Astrocyte (in vitro differentiated cells and primary cell): ENCODE measurements at places on chromosomes 12 and 14.

DNA sequence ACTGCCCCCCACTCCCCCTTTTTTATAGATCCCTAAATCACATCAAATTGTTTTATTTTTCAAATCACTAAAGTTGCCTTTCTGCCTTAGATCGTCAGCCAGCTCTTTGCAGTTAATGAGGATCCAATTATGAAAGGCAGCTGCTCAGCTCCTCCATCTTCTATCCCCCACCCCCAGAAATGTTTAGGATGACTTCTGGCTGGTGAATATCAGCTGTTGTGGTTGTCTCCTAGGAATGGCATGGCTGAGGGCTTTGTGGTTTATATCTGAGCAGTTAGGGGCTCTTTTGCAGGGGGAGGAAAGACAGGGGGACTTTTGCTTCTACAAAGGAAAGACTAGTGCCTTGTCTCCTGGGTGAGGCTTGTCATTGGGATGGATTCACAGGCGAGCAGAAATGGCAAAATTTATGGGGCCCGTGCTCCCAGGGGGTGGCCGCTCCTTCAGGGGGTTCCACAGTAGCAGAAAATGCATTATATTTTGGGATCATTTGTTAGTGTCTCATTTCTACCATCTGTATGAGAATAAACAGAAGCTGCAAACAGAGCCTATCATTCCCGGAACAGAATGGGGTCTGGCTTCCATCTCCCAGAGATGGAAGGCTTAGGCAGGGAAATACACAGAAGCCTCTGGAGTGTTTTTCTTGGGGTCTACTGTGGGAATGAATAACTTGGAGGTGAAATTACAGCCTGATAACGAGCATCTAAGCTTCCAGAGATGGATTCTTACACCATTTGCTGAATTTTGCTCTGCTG is 6.5 kb downstream of the JDP2 start:
- DNase-seq: no peak

- no peak for DNase-seq
Observed at GRCh38 chr12:30764251-30764650, 9.5 kb upstream of the CAPRIN2 start.

DNA sequence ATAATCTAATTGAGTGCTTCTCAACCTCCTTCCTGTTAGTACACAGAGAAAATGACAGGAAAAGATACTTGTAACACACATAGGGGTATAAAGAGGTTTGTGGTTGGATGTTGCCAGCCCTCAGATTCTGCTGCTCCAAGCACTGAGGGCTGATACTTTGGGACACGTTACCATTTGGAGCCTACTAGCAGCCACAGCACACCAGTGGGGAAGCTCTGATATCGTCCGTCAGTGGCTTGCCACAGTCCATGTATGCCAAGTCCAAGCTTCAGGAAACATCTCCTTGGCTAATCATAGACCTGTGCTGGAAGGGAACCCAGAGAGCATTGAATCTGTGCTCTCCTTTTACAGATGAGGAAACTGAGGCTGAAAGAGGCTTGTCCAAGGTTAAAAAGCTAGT is 22.3 kb downstream of the B4GALNT3 start:
- DNase-seq: no peak

DNA sequence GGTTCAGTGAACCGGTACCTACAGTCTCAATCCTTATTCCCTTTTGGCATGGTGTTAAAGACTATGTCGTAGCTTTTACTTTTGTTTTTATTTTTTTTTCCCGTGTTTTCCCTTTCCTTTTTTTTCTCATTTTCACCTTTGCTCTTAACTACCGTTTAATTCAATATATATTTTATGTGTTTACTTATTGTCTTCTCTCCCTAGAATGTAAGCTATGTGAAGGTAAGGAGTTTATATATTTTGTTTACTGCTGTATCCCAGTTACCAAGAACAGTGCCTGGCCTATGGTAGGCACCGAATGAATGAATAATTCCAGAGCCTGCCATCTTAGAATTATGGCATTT is 261 bp upstream of the MLH3 start:
- DNase-seq: no peak

DNA sequence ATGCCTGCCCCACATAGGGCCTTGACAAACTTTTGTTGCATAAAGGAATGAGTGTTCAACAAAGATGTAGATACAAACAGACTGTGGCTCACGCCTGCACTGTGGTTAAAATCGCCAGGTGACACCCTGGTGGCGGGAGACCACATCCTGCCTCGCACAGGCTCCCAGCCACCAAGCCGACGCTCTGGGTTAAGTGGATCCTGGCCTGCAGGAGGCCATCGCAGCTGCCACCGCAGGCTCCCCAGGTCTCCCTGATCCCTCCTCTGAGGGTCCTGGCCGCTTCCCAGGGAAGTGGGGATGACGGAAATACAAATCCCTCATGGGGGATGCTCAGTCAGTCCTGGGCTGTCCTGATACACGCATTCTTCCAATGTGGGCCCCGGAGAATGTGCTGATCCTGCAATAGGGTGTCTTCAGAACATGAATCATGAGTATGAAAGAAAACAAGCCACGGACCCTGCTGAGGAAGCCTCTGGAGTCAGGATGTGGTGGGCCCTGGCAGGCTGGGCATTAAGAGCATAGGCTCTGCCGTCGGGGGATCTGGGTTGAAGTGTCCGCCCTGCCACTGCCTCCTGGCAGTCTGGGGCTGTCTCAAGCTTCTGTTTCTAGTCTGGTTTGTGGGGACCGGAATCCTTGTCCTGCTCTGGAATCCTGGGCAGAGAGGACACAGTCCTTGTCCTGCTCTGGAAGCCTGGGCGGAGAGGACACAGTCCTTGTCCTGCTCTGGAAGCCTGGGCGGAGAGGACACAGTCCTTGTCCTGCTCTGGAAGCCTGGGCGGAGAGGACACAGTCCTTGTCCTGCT is 53.5 kb upstream of the BEGAIN start:
- DNase-seq: peak; percentile 72

- DNase-seq: no peak
Observed at GRCh38 chr12:110349514-110350151, 53.9 kb downstream of the ANAPC7 start.

- no peak for DNase-seq
Observed at GRCh38 chr12:73726881-73727280, 810.8 kb upstream of the ATXN7L3B start.

DNA sequence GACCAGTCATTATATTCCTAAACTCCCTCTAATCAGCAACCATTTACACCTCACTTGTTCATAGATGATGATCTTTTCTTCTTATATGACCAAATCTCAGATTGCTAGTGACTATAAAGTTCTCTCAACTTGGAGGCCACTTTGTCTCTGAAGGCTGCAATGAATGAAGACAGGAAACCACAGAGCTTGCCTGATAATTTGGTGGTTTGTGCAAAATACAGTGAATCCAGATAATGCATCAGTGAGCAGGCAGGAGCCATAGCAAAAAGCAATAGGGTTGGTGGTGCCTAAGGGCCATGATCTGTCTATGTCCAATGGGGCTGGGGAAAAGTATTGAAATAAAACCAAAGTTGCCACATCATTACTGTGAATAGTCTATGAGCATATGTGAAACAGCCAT is 123.8 kb upstream of the LRFN5 start:
- DNase-seq: no peak

DNA sequence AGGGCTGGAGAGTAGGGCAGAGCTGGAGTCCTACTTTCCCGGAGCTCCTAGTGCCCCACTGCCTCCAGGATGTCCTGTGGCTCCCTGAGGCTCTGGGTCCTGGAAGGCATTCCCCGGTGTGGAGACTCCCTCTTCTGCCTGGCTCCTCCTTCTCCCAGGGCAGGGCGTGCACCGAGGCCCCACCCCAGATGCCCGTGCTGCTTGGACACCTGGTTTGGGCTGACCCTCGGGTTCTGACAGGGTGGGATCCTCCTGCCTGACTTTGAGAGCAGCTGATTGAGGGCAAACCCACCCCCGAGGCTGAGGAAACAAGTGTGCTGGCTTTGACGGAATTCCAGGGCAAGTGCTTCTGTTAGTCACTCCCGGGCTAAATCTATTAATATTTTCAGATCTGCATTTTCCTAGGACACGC is 15.4 kb downstream of the TEAD4 start:
- peak; percentile 37 for DNase-seq

- peak; percentile 52 for DNase-seq
Observed at GRCh38 chr14:87896393-87897380, 96.3 kb downstream of the GALC start.

- DNase-seq: no peak
Observed at GRCh38 chr12:1930803-1931597, 12.5 kb upstream of the CACNA2D4 start.

DNA sequence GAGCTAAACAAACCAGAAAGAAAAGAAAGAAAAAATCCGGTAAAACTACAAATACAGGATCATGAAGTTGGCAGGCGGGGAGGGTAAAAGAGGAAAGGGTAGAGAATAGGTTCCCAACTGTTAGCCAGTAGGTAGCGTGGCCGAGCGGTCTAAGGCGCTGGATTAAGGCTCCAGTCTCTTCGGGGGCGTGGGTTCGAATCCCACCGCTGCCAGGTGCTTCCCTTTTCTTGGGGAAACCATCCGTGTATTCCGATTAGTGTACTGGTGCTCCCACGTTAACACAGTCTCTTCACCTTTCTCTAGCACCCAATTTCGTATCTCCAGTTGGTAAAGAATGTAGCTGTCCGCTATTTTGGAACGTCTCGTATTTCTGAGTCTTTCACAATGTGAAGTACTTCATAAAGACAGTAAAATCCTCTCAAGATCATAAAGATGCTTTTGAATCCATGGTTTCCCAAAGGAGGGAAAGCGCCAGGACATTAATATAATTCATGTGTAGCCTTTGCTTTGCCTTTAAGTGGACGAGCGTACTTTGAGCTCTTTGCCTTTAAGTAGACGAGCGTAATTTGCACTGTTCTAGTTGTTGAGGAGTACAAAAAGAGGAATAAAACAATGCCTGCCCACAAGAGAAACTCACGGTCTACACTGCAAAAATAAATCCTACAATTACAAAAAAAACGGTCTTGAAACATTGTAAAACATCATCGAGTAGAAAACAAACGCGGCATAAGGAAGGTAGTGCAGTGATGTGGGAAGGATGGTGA is 19.0 kb upstream of the RNASE12 start:
- peak; percentile 71 for DNase-seq

DNA sequence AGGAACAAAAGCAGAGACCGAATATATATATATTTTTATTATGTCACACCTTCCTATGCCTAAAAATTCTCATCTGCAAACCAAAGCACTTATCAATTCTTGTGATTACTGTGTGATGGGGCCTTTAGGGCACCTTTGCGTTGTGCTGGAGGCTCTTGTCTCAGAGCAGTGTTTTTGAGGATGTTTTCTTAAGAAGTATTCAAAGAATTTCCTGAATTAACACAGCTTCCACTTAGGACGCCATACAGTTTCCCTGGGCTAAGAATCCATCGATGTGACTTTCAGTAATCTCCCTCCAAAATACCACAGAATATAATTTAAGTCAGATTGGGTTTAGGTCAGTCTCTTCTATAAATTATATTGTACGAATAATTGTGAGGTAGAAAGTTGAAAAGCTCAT is 22.0 kb upstream of the HIF1A start:
- no peak for DNase-seq

- DNase-seq: no peak
Observed at GRCh38 chr12:105092336-105092735, 8.1 kb upstream of the ALDH1L2 start.

DNA sequence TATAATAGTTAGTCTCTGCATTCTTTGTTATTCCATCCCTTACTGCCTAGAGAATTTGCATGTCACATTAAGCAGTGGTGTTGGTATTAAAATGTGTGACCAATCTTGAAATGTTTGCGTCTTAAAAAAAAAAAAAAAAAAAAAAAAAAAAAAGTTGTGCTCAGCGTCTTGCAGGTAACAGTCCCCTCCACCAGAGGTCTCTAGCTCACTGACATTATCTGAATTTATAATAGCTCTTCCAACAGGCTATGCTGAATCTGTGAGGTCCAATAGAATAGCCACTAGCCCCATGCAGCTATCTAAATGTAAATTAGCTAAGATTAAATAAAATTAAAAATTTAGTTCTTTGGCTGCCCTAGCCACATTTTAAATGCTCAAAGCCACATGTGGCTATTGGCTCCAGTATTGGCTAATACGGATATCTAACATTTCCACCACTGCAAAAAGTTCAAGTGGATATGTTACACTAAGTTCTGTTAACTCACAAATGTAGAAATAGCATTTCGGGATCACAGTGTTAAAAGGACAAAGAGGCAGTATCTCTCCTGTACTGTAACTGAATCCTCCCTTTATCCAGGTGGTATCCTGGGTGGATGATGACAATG is 28.7 kb downstream of the NKX2-8 start:
- peak; percentile 22 for DNase-seq

DNA sequence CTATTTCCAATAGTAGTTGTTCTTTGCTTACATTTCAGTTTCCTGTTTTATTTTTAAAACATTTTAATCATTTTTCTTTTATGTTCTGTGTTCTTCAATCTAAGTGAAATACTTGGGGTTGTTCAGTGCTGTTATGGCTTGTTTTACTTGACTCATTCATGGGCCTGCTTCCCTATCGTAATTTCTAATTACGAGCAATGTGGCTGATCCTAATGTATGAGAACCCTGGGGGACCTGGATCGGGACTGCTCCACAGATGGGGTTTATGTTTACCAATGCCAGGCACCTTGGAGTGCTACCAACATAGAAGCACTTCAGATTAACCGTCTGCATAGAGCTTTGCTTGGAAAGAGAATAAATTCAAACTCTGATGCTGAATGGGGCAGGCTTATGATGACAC is 29.8 kb downstream of the TECPR2 start:
- no peak for DNase-seq

DNA sequence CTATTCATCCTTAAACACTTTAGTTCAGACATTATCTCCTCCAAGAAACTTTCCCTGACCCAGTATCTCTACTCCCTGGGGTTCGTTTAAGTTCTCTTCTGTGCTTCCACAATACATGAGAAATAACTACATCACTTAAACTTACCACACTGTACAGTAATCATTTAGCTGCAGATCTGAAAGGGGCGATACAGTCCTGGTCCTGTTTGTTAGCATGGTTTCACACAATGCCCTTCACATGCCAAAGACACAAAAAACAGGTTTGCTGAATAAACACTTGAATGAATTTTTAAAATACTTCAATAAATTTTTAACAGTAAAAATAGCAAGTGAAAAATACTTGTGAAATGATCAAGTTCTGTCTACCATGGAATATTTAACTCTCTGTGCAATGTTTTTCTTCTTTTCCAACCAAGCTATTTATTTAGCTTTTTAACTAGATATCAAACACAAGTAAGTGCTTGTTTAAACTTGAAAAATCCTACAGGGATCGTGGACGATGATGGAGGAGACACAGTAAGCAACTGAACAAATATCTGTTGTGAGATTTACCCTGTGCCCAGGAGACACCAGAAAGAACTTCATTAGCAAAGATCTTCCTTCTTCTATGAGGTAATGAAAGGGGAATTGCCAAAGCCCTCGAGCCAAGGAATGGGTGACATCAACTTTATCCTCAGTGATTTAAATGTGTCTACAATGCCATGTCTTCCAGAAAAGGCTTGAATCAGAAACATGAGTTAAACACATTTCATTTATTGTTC is 255.6 kb upstream of the GRIP1 start:
- DNase-seq: no peak

DNA sequence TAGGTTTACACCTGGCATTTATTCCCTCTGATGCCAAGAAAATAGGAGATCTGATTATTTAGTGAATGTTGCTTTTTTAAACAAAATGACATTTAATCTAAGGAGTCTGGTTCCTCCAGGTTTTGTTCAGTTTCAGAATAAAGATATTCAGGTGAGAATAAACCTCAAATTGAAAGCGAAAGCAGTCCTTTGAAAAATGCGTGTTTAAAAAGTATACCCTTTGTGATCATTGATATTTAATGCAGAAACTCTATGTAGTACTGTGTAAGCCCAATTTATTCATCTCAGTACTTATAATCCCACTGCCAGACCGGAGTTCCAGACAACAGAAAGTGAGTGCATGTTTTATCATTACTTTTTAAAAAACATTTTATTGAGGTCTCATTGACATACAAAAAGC is 210.2 kb downstream of the KCNC2 start:
- no peak for DNase-seq

- DNase-seq: peak; percentile 60
Observed at GRCh38 chr12:31922341-31923062, 36.7 kb upstream of the RESF1 start.
